Inflammatory macrophage (primary cell): ENCODE measurements at places on chromosomes 3 and 15.

DNA sequence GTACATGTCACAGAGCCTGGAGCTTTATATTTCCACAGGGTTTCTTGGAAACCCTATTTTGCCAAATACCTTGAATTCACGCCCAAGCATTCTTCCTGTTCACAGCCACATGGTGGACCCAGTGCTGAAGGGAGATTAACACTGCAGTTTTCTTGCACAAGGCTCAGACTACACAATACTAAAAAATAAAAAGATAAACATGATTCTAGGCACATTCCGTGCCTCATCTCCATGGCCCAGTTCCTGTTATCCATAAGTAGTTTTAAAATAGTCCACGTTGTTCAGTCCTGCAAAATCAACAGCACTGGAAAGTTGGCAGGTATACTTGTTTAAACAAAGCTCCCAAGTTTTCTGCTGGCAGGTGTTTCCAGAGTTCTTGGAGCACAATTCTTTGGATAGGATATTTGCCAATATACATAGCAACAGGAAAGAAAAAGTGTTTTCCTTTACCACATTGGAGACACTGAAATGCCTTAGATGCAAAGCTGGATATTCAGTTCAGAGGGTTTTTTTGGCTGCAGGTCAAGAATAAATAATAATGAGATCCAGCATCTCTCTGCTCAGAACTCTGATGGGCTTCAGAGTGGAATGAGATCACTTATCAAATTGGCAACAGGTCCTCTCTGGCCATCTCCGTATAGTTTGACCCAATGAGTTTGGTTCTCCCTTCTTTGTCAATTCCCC lies 88.1 kb upstream of the TGFBR2 start:
- DNase-seq = peak; percentile 34

DNA sequence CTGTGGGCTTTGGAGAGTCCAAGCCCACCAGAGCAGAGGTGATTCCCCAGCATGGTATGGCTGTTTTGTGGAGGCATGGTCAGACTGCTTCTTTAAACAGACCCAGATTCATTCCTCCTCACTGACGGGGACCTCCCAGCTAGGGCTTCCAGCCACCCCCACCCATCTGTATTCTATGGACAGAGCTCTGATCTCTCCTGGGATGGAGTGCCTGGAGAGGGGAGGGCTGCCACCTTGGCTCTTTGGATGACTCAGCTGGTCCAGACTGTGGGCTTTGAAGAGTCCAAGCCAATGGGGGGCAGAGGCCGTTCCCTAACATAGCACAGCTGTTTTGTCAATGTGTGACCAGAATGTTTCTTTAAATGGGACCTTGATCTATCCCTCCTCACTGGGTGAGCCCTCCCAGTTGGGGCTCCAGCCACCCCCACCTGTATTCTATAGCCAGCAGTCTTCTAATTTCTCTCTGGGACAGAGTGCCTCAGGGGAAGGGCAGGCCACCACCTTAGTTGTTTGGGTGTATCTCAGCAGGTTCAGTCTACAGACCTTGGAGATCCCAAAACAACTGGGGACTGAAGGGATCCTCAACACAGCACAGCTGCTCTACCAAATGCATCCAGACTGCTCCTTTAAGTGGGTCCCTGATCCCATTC lies 122.0 kb upstream of the OSTN start:
- DNase-seq = no peak

DNA sequence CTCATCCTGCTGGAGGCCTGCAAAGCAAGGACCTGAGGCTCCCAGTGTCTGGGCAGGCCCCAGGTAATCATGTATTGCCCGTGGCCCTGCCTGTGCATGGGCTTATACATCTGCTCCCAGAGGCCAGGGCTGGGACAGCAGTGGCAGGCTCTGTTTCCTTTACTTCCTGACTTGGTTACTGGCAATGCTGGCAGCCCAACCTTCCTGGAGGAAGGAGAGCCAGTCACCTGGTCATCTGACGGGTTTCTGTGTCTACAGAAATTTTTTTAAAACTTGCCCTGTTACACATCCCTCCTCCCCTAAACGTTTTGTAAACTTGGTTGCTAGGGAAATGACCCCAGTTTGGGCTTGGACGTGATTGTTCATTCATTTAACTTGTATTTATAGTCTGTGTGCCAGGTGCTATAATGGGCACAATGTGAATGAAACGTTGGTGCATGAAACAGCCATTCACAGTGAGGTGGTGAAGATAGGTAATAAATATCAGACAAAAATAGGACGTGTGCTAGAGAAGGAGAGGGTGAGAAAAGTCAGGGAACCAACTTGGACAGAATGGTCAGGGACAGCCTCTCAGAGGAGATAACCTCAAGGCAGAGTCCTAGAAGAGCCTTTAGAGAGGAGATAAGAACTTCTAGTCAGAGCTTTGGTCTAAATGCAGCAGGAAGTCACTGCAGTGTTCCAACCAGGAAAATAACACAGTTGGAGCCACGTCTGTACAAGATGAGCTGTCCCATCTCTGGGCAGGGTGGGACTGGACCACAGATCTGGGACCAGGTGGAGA lies 14.1 kb downstream of the TEX264 start:
- DNase-seq = no peak

GRCh38 chr15:85872125-85872524 lies 77.4 kb upstream of the KLHL25 start:
- no peak for DNase-seq

DNA sequence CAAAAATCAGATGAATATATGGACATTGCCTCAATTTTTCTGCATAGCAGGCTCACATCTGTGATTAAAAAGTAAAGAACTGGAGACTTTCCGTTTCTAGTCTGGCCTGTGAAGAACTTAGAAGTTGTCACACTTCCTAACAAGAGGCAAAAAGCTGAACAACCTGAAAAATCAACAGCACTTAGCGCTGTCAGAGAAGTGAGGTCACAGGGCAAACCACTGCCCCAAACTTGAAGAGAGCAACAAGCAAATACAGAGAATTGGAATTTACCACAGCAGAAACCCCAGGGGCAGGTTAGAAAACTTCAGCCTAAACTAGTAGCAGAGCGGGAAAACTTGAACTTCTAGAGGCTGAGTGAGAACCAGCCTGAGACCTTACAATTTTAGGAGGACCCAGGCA lies 38.9 kb downstream of the CCDC54 start:
- DNase-seq = no peak

DNA sequence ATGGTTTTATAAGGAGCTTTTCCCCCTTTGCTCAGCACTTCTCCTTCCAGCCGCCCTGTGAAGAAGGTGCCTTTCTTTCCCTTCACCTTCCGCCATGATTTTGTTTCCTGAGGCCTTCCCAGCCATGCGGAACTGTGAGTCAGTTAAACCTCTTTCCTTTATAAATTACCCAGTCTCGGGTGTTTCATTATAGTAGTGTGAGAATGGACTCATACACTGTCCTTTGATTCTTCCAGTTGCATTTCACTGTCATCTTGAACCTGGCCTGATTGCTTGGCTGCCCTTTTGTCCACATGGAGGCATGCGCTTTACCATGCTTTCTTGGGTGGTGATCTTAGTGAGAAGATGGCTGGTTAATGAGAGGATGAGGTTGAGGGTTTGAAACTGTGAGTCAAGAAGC lies 23.2 kb downstream of the USP13 start:
- DNase-seq = no peak
